Activated T-cell treated with anti-CD3 and anti-CD28 coated beads for 48 hours (primary cell): ENCODE measurements at places on chromosomes 7 and 10.

DNA sequence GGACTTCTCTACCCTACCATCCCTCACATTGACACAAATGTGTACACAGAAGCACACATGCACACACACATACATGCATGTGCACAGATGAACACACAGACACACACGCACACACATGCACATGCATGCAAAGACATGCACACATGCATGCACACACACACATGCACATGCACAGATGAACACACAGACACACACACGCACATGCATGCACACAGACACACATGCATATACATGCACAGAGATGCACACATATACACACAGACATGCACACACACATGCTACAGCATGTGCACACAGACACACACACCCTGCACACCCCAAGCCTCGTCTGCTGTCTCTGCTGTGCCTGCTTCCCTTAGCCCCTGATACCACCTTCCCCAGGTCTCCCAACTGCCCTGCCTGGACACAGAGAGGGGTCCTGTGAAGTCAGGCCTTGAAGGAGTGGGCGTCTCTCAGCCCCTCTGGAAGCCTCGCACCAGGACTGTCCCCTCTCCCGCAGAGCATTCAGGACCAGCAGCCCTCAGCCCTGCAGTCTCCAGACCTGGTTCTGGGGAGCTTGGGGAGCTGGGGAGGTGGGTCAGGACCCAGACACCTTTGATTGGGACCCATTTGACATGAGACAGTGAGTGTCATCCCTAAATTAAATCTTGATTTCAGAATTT lies 181.8 kb downstream of the DNAJB6 start:
- DNase-seq, result no peak

DNA sequence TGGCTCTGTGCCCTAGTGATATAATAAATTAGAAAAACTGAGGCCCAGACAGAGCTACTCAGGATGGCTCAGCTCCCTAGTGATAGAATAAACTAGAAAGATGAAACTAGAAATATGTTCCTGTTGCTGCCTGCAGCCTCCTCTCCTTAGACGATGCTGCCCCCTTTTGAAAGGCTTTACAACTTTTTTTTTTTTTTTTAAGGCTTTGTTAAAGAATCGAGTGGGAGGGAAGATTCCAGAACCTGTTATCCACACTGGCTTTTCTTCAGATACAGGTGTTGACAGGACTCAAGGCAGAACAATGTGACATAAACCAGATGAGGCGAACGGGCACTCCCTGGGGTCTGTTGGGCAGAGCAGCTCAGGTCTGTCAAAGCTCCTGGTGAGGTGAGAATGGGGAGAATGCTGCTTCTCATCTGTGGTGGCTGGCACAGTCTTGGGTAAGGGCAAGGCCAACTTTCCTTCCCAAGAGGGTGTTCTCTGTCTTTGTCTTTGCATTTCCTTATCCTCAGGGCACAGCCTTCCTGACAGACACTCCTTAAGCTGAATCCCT lies 175.1 kb downstream of the COBL start:
- DNase-seq, result no peak

DNA sequence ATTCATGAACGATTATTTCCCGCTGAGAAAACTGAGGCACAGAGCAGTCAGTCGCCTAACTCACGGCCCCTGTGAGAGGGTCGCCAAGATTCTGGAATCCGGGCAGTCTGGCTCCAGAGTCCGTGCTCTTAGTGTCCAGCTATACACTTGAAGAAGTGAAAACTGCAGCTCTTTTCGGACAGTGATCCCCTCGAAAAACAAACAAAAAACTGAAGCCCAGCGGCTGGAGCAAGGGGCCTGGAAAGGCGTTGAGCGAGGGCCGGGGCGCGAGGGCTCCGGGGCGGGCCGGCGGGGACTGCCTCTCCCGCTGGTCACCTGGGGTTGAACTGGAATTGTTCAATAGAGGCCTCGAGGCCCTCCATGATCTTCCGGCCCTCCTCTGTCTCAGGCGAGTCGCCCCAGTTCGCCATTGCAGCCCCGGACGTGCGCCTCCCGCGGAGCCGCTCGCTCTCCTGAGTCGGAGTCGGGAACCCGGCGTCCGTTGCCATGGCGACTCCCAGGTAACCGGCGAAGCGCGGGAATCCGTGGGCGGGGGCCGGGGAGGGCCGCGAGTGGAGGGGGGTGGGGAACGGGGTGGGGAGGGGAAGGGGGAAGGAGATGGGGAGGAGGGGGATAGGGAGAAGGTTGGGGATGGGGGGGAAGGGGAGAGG lies 881 bp downstream of the C10orf67 start:
- peak; percentile 60 for DNase-seq

- no peak for DNase-seq
These were observed 22.1 kb downstream of the ATP6V1F start for GRCh38 chr7:128884561-128885369.

DNA sequence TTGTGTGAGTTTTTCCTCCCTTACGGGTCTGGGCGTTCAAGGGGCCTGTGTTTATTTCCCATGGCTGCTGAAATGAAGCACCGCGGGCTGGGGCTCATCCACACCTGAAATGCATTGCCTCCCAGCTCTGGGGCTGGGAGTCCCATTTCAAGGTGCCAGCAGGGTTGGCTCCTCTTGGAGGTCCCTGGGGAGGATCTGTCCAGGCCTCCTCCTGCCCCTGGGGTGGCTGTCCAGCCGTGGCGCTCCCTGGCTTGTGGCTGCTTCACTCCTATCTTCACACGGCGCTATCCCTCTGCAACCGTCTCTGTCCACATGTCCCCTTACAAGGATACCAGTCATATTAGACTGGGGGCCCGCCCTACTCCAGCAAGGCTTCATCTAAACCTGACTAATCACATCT lies 41.1 kb upstream of the CNPY1 start:
- DNase-seq, result no peak

- DNase-seq, result no peak
These were observed 1011.3 kb downstream of the XPNPEP1 start for GRCh38 chr10:108911814-108912541.

DNA sequence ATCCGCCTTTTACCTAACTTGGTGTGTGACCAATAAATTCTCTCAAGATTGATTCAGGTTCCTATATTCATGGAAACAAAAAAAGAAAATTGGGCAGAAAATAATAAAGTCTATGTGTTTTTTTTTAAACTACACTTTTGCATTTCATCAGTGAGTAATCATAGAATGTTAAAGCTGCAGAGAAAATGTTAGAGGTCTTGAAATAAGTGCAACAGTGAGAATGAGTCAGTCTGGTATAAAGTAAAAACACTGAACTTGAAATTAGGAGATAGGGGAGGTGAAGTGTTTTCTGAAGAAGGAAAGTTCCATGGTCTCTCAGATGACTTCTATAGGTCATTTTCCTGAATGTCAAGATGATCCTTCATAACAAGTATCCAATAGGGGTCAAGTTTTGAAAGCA lies 202.6 kb upstream of the NRP1 start:
- no peak for DNase-seq

DNA sequence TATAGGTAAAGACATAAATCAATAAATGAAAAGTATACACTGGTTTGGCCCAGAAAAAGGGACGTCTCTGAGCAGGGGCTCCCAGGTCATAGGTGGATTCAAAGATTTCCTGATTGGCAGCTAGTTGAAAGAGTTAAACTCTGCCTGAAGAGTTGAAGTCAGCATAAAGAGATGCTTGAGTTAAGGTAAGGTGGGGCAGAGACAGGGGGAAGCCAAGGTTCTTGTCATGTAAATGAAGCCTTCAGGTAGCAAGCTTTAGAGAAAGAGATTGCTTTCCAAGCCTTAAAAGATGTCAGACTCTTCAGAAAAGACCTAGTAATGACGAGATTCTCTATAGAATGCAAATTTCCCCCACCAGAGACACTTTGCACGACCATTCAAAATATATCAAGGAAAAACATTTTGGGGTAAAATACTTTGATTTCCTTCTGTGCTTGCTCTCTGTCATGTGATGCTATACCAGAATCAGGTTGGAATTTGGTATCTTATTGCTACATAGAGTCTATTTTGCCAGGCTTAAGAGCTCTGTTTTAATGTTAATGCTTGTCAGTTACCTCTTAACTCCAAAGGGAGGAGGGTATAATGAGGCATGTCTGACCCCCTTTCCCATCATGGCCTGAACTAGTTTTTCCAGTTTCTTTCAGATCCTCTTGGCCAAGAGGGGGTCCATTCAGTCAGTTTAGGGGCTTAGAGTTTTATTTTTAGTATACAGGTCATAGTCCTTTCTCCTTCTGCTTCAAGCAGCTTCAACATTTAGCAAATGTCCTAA lies 429.6 kb downstream of the ADRA2A start:
- DNase-seq, result no peak

DNA sequence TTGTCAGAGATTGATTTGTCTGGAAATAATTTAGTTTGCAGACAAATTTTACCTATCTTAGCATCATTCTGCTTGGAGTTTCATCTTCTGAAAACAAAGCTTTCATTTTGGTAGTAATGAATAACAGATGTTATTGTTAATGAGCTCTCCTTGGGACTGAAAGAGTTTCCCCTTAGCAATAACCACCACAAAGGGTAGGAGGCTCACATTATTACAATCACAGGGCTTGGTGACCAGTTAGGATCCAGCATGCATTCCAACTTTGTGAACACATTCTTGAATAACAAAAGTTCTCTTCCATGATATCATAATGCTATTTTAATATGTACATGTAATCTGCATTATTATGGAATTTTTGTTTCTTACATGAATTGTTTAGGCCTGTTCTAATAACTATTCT lies 148.8 kb upstream of the VWC2 start:
- DNase-seq, result no peak

DNA sequence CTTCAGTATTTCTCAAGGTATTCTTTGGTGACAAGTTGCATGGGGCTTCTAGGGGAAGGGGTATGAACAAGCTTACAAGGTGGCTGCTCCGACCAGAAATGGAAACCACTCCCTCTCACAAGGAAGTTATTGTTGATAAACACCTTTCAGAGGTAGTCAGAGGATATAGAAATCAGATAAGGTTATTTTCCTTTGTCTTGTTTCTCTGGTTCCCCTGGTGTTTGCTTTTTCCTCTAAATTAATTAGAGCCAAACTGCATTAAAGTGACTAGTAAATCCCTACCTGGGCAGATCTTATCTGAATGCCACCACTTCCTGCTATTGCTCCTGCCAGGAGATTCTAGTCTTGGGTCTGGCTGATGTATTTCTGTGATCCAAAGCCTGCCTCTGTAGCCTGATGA lies 725.4 kb downstream of the INHBA start:
- no peak for DNase-seq

- DNase-seq, result no peak
These were observed 573 bp upstream of the IDI1 start for GRCh38 chr10:1049425-1049958.

DNA sequence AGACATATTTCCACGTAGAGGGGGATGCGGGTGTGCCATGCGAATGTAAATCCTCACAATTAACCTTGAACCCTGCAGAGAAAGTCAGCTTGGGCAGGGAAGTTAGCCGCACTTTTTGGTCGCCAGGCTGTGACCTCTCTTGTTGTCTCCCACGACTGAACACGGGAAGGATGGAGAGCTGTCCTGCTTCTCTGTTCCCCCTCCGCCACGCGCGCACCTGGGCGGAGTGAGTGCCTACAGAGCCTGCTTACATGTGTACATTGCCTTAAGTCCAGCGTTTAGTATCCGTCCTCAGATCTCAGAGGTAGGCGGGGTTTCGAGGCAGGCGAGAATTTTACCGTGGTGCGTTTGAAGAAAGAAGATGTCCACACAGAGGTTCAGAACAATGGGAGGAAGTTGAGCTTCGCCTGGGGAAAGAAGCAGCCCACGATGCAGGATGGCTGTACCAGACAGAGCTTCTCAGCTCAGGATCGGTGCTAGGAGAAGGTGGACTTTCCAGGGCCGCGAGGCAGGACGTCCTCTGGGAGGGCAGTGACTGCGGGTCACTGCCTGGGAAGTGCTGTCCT lies 482 bp upstream of the ERCC6 start:
- no peak for DNase-seq

GRCh38 chr7:47435889-47436312 lies 146.0 kb downstream of the TNS3 start:
- no peak for DNase-seq

DNA sequence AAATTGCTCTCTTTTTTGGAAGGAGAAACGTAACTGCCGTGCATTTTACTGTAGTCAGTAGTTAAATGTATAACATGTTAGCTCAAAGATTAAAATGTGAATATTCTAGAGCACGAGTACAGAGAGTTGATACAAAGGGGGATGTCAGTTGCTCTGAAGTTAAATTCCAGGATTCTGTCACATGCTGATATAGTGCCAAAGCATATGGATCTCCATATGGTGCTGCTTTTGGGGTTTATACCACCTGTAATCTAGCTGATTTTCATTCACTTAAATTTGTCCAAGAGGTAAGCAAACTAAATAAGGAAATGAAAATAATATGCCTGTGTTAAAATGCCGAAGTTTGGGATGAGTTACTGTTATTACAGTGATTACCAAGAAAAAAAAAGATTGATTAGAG lies 298.6 kb downstream of the EXOC4 start:
- DNase-seq, result no peak
